ENCODE measurements at places on chromosomes 7 and 10.

DNA sequence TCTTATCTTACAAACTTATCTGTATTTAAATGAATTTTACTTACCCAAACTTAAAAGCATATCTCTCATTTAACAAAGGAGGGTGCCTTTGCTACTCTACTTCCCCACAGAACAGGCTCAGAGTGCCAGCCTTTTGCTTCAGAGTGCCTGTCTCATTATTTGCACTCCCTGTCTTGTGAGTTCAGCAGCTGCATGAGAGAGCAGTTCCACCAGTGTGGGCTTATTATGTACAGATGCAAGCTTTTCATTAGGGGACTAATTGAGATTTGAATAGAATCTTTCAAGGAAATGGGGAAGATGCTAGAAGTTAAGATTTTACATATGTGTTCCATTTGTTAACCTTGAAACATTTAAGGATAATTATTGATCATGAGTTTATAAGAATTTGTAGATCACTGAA is 310.2 kb upstream of the LRRN3 start:
- DNase-seq: no peak

GRCh38 chr7:7745258-7745657 is 26.9 kb upstream of the RPA3 start:
- DNase-seq: no peak

GRCh38 chr7:40721342-40721949 is 586.6 kb downstream of the SUGCT start:
- DNase-seq: no peak

DNA sequence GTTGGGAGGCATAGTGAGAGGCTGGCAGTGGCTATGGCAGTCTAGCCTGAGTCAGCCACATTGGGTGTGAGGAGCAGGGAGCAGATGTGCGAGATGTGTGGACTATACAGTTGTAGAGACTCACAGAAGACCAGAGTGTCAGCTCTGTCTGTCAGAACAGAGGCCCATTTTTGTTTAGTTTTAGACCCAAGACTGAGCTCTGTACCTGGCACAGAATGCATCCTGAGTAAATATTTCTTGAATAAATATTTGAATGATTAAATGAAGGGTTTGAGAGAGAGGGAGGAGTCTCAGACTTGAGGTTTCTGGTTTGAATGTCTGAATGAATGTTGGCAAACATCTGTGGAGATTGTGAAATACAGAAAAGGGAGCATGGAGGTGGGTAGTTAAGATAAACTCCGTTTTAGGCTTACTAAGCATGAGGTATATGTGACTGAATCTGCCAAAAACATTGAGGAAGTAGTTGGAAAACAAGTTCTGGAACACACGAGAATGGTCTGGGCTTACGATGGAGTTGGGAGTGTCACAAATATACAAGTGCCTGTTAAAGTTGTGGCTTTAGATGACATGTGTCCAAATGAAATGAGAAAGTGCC is 3.6 kb downstream of the SEC23IP start:
- DNase-seq: no peak

DNA sequence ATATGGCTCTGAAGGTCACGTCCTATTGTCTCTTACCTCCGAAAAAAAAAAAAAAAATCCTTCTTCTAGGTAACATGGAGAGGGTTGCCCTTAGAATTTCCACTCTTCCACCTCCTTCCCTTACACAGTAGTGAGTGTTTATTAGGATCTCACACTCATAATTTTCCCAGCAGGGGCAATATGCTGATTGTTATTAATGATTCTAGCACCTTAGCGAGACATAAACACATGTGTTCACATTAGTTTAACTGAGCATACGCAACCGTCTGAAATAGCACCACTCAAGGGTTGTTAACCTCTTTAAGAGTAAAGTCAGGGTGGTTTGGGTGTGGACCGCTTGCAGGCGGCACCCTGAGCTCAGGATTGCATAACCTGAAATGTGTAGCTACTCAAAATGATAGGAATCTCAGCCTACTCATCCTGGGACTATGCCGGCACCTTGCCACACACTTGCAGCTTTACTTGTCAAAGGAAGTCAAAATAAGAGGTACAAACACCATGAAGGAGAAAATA is 52.2 kb downstream of the CPEB3 start:
- DNase-seq: no peak

GRCh38 chr10:110648692-110649346 is 4.7 kb downstream of the RBM20 start:
- DNase-seq: no peak

DNA sequence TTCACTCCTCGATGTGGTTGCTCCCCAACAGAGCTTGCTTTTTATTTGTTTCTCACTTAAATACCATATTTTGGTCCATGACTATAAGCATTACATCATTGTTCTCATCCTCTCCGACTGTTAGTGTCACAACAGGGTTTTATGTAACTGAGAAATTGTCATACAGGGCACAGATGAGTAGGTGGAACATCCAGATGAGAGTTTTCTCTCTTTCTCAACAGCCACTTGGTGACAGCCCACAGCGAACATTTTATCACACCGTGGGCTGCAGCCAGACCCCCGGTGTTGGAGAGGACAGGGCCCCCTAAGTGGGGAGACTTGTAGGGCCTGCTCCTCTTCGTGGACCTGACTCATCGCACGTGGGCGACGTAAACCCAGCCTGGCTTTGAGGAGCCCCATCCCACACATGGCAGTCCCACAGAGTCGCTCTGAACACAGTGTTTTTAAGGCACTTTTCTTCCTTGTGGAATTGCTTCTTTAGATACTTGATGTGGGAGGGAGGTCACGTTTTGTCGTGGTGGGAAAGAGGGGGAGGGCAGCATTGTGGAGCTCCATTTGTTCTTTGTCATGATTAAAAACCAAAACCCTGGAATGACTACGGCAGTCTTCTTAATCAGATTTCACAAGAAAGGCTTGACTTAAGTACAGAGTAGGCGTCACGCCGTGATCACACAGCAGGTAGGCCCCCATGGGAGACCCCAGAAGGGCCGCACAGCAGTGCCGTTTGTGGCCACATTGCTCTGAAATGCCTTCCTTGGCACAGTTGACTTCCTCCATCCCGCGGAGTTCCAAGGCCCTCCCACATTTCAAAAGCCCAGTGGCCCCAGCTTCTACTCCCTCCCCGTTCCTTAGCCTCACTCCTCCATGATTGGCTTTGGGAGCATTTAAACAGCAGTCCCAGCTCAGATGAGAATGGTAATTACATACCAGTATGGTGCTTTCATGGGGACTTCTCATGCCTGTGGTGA is 220.6 kb downstream of the CCDC3 start:
- peak; percentile 66 for DNase-seq

DNA sequence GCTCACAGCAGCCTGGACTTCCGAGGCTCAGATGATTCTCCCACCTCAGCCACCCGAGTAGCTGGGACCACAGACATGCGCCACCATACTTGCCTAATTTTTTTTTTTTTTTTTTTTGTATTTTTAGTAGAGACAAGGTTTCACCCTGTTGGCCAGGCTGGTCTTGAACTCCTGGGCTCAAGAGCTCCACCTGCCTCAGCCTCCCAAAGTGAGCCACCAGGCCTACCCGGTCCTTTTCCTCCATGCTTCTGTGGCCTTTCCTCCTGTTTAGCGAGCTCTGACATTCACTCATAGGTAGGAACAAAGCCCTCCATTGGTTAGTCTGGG is 50.1 kb upstream of the SRPK2 start:
- DNase-seq: no peak

- peak; percentile 82 for DNase-seq
Measured at GRCh38 chr7:138981332-138982203, at the start of gene KIAA1549. KIAA1549 (minus strand) TSS chr7:138981389; CDS start chr7:138981269, 120 bp downstream.

DNA sequence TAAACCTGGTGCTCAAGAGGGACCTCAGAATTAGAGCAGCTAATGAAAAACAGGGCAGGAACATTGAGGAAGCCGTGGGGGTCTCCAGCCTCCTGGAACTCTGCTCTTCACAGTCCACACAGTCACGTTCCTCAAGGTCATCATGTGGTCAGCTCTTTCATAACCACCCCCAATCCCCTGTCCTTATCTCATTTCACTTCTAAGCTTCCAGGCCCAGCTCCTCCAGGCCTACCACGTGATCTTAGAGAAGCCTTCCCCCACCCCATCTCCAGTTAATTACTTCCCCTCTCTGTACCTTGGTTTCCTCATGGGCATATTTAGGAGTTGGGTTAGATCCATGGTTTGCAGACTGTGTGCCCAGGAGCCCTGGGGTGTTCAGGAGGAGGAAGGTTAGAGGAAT is 106.4 kb upstream of the TCF7L2 start:
- DNase-seq: no peak

GRCh38 chr7:20980232-20980631 is 193.5 kb upstream of the SP8 start:
- DNase-seq: no peak

- no peak for DNase-seq
Measured at GRCh38 chr7:128774921-128775320, 673 bp downstream of the OPN1SW start.

DNA sequence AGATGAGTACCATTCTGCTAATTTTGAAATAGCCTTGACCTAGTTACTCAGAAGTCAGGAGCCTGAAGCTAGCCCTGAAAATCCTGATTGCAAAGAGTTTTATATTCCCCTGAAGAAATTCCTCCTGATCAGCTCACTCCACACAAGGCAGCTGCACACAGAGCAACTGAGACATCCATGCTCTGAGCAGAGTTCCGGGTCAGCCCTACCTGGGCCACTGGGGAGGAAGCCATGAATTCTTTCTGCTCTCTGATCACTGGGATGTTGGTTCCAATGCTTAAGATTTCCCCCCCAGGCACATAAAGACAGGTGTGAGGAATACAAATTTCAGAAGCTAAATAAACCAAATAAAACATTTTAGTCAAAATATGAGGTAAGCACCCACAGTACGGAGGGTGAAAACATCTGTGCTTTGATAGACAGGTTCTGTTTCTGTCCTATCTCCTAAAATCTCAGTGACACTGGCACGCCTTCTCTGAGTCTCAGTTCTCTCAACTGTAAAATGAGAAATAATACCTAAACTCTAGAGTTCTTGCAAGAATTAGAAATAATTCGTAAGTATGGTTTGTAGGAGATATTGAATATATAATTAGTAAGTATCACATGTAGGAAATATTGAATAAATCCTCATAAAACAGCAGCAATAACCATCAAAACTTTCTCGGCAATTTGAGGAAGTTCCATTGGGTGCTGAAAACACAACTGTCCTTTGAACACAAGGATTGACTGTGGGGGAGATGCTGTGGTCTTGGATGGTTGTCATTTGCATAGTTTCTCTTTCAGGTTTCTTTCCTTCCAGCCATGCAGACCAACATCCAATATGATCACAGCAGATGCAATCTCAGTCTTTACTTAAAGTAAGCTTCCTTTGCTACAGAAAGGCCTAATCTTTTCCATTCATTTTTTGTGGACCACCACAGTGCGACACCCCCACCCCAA is 133.0 kb upstream of the TNS3 start:
- no peak for DNase-seq

GRCh38 chr10:108691126-108691525 is 1232.2 kb downstream of the XPNPEP1 start:
- no peak for DNase-seq

- no peak for DNase-seq
Measured at GRCh38 chr10:114684822-114685209, 26.7 kb upstream of the ABLIM1 start.

DNA sequence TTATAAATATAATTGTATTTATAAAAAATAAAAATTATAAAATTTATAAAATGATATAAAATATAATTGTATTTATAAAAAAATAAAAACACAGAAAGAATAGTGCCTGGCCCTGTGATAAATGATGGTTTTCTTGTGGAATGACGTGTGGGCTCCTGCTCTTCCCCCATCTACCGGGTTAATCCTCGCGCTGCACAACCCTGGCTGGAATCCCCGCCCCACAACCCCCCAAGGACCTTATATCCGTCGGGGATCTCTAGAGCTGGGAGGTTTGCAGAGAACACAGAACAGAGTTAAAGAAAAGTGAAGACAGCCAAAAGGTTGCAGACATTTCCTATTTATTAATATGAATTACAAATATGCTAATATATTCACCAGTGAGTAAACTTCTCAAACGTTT is 95.4 kb upstream of the NPS start:
- DNase-seq: no peak

DNA sequence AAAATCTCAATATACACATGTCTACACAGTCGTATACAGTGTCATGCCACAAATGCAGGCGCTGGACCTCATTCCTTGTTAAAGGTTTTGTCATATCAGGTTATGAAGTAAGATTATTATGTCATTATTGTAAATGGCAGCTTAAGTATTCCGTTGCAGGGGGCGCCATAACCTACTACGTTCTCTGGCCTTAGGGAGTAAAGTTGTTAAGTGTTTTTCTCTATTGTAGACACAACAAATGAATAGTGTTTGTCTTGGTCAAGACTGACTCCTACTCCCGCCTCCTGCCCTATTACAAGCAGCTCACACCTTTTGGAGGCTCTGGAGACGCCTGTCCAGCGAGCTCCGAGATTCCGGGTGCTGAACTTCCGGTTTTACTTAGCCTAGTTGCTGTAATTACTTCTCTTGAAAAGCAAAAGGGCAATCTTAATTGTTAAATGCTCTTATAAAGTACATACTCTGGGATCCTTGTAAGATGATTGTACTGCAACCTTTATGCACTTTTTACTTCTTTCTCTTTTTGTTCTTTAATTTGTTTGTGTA is 994 bp downstream of the GATAD1 start:
- peak; percentile 46 for DNase-seq

- no peak for DNase-seq
Measured at GRCh38 chr7:134907000-134907399, 79.3 kb upstream of the AGBL3 start.

- DNase-seq: no peak
Measured at GRCh38 chr10:34687434-34688210, 127.5 kb downstream of the PARD3 start.

DNA sequence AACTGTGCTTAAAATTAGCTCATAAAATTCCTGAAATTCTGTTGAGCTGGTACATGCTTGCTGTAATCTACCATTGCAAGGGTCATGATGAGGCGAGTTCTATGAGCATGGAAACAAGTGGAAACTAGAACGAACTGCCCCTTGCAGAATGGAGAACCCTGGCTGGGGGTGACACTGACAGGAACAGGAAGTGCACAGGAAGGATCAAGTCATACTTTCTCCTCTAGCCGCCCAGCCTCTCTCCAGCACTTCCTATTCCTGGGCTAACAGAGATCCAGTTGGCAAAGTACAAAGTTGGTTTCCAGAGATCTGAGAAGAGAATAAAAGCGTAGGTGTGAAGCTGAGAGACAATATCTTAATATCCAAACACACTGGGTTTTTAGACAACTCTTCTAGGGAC is 414.2 kb upstream of the PODXL start:
- no peak for DNase-seq

DNA sequence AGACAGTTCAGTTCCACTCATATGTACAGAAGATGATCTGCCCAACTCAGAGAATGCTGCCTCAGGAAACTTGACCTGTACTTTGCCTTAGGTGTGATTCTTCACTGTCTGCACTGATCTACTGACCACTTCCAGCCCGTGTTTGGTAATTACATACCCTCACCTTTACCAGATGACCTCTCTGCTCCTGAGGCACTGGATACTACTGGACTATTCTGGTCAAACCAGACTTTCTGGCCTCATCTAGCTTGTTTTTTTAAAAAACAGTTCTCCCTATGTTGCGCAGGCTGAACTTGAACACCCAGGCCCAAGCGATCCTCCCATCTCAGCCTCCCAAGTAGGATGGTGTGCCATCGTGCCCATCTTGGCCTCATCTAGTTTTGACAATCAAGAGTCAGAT is 26.2 kb downstream of the IDE start:
- no peak for DNase-seq

Measured in femur (tissue), 1 donor.